Kidney (tissue), 22 donors: ENCODE measurements at places on chromosomes 13 and 19. TPM values are rescaled to one million over a fixed set of nuclear protein-coding genes. Genes with fewer than 3 reads are reported as not detected.

- peak; percentile 94 for DNase-seq
These were observed at the start of gene TDRD3 for GRCh38 chr13:60396783-60397703. TSS of gene TDRD3 (plus strand) at chr13:60397220. CDS start at chr13:60397365, 145 bp downstream.

- DNase-seq, result no peak
These were observed 33.2 kb downstream of the CACNG6 start for GRCh38 chr19:54024660-54025059.

- no peak for DNase-seq
These were observed 20.5 kb upstream of the PLAUR start for GRCh38 chr19:43690444-43690843.

DNA sequence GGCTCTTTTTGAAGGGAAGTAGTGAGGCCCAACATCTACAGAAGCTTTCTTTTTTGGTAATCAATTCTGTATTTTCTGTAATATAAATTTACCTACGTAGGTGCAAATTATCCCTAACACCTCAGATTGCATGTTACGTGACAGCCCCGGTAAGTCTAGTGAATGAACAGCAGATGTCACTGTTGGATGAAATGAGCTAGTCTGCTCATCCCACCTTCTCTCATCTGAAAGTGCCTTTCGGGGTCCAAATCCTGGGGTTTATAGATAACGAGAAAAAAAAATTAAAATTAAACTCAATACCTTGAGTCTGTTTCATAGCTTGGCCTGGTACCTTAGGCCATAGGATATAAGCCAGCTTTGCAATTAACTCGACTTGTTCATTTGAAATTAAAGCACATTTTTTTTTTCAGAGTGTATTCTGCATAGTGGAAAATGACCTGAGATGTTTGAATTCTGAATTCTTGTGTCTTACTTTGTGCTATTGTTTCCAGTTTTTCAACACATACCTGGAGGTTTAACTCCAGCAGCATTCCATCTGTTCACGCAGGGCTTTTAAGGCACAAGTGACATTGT, 548.2 kb downstream of the GPC5 start:
- DNase-seq, result no peak

DNA sequence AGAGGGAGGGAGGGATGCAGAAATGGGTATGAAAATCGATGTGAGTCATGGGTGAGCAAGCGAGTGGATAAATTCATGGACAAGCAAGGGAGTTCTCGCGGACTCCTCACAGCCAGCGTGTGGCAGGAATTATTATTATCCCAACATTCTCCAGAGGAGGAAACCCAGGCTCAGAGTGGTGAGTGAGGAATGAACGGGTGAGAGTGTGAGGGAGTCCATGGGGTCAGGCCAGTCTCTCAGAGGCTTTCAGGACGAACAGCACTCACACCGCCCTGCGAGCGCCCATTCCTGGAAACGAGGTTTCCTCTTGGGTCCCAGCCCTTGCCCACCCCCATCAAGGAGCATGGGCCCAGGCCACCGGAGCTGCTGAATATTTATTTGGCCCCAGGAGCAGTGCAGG, 6.3 kb upstream of the DNAAF3 start:
- DNase-seq, result no peak

GRCh38 chr19:17812099-17812498, 9.2 kb downstream of the INSL3 start:
- no peak for DNase-seq

- no peak for DNase-seq
These were observed 100.7 kb upstream of the FNDC3A start for GRCh38 chr13:48875047-48875446.

GRCh38 chr19:38392707-38393308, 4.3 kb downstream of the SPRED3 start:
- no peak for DNase-seq

DNA sequence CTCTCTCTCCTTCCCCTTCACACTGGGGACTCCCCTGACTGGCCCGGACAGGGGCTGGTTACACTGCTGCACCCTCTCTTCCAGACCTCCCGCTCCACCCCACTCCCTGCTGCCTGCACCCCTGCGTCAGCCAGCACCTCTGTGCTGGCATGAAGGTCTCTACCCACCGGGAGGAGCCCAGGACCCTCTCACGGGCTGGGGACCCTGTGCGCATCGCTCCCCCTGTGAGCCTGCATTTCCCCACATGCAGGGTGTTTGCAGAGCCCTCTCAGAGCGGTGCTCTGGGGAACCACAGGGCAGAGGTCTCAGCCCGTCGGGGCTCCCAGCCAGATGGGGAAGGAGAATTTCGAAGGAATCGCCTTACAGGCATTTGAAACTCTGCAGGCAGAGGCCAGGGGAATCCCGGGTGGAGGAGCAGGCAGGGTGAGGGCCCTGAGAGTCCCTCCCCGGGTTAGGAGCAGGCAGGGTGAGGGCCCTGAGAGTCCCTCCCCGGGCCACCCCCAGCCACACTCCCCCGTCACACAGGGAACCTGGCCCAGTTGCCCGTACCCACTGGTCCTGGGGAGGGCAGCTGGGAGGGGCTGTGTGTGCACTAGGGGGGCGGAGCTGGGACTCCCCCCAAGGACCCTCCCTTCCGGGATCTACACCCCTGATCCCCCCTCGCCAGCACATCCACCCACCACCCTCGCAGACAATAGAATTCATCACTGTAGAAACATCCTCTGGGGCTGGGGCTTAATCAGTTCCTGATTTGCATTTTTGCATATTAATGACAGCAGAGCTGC, 16.3 kb upstream of the TCF3 start:
- no peak for DNase-seq

FFAR1 gene
- total RNA-seq, result not detected

CATSPERD gene
- not detected for total RNA-seq

IRGC gene
- total RNA-seq, result not detected

IGFL3 gene
- total RNA-seq, result not detected
